Cerebellum (tissue), 4 donors: ENCODE measurements at places on chromosomes 12 and 14.

DNA sequence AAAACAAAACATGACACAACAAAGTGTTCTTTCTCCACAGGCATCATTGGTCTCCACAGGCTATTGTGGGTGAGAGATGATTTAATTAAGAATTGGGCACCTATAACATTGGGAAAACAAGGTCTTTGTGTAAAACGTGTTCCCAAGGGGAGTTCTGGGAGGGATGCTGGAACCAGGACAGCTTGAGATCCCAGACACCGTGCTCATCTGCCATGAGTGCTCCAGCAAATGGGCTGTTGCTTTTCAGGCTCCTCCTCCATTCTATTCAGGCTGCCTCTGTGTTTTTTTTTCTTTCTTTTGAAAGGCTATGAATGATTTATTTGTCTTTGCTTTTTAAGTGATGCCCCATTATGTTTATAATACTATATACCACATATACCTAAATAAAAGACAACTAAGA is 122.4 kb downstream of the DACT1 start:
- DNase-seq: no peak

DNA sequence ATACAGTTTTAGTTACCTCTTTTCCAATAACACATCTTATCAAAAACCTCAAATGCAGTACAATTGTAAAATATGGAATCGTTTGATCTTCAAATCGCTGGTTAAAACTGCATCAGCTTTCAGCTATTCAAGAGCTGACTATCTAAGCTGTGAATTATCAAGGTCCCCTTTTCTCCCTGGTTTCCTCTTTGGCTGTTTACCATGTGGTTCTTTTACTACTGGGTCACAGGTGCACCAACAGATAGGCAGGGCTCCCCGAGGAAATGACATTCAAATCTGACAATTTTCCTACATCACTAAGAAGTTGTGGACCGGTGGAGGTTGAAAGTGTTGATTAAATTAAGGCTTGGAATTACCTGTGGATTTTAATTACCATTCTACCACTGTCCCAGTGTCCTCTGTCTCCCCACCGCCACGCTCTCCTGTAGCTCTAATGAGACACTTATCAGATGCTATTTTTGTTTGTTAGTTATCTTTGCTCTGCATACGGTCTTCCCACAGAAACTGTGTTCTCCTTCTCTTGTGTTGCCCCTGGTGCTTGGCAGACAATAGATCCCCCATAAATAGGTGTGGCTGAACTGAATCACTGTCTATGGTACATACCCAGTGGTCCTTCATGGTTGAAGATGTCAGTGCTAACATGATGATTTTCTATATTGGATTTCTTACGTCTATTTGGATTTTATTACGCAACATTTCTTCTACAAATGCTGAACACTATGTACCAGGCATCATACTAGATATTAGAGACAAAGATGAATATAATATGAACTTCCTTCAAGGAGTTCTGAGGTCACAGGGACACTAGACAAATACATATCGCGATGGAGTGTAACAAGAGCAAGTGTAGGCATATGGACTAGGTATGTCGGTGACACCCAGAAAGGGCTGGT is 20.9 kb upstream of the PLXNC1 start:
- DNase-seq: no peak

DNA sequence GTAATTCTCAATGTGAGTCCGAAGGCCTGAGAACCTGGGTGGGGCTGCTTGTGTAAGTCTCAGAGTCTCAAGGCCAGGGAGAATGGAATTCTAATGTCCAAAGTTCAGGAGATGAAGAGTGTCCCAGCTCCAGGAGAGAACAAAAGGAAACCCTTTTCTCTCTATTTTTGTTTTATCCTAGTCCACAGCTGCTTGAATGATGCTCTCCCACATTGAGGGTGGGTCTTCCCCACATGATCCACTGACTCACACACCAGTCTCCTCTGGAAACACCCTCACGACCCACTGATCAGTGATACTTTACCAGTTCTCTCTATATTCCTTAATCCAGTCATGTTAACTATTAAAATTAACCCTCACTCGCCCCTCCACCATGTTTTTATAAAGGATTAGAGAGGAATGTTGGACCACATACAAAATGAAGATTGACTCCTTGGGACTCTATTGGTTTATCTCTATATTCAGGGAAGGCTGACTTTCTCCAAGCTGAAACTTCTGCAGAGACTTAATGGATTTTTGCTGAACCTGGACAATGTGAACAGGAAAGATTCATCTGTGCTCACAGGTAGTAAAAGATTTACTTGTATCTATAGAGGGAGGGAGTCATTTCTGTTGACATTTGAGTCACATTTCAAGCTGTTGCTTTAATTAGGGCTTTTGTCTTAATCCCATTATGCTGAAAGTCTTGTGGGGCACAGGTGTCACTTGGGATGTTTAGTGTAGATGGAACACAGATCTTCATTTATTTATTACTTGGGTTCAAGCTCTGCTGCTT is 1061.0 kb upstream of the TMEM132C start:
- no peak for DNase-seq

DNA sequence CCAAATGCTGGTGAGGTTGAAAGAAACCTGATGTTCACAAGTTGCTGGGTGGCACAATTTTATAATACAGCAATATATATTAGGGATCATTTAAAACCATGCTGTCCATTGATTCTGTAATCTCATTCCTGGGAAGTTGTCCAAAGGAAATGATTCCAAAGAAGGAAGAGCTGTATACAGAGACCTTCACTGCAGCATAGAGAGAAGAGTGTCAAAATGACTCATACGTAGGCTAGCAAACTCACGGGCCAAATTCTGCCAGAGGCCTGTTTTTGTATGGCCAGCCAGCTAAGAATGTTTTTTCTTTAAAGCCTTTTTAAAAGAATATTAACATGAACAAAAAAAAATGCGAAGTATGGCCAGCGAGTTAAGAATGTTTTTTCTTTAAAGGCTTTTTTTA is 69.2 kb upstream of the MED13L start:
- no peak for DNase-seq
